Heart left ventricle (tissue), 16 donors: ENCODE measurements at places on chromosomes 7 and 10. TPM values are rescaled to one million over a fixed set of nuclear protein-coding genes. Genes with fewer than 3 reads are reported as not detected.
A peak's percentile ranks its signal among the peaks of the same experiment; 100 is the strongest.

- H3K27ac ChIP-seq, result no peak overlapping the region
- H3K4me1 ChIP-seq, result no peaks in the 10 kb centered on the region
- H3K27me3 ChIP-seq, result no peaks in the 10 kb centered on the region
- DNase-seq, result no peak
Measured at GRCh38 chr7:134744569-134744968, 34.9 kb upstream of the CALD1 start.

- H3K4me1 ChIP-seq, result peaks cover 1% of the 10 kb centered on the region
- H3K27me3 ChIP-seq, result no peaks in the 10 kb centered on the region
- no peak overlapping the region for H3K27ac ChIP-seq
- no peak for DNase-seq
Measured at GRCh38 chr10:71307469-71308085, 11.5 kb upstream of the SLC29A3 start.

GRCh38 chr10:132324186-132324585 lies 7.8 kb upstream of the LRRC27 start:
- no peaks in the 10 kb centered on the region for H3K4me1 ChIP-seq
- no peak overlapping the region for H3K27ac ChIP-seq
- no peak overlapping the region for H3K4me3 ChIP-seq
- H3K27me3 ChIP-seq, result no peaks in the 10 kb centered on the region
- no peak for DNase-seq

- no peak for DNase-seq
- H3K27ac ChIP-seq, result no peak overlapping the region
- no peaks in the 10 kb centered on the region for H3K27me3 ChIP-seq
- H3K4me3 ChIP-seq, result no peak overlapping the region
Measured at GRCh38 chr7:41277561-41277960, 425.3 kb downstream of the INHBA start.

GRCh38 chr7:49639808-49640207 lies 133.6 kb upstream of the VWC2 start:
- DNase-seq, result no peak
- no peak overlapping the region for H3K4me3 ChIP-seq
- H3K36me3 ChIP-seq, result no peaks in the 10 kb centered on the region
- H3K27me3 ChIP-seq, result no peaks in the 10 kb centered on the region
- H3K4me1 ChIP-seq, result peaks cover 4% of the 10 kb centered on the region

GRCh38 chr7:35646289-35647023 lies 48.5 kb downstream of the HERPUD2 start:
- no peak overlapping the region for H3K4me3 ChIP-seq
- peaks cover 6% of the 10 kb centered on the region for H3K36me3 ChIP-seq
- no peak for DNase-seq

DNA sequence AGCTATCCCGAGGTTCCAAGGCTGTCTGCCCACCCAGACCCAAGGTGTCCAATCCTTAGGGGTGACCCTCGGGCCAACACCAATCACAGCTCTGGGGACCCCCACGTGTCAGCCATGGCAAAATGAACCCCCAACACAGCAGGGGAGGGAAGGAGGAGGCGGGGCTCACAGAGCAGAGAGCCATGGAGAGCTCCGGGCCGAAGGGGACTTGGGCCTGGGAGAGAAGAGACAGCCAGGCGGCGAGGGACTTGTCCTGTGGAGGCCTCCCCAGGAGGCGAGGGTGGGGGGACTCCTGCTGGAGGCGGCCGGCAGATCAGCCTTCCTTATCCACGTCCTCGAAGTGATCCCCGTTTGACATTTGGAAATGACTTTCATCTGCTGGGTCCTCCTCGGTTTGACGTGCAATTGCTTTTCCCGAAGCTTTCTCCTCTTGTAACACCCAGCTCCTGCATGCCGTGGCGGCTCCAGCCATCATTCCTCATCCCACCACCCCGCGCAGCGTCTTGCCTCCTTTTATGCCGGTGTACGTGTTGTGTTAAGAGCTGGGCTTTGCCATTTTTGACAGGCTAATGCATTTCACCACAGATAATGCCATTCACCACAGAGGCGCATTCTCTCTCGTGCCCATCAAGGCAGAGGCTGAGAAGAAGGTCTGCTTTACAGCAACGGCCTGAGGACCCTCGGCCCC lies 337.4 kb downstream of the DNAJB6 start:
- no peak for DNase-seq
- H3K27ac ChIP-seq, result no peak overlapping the region
- peaks cover 50% of the 10 kb centered on the region for H3K27me3 ChIP-seq
- no peak overlapping the region for H3K4me3 ChIP-seq
- no peaks in the 10 kb centered on the region for H3K36me3 ChIP-seq

DNA sequence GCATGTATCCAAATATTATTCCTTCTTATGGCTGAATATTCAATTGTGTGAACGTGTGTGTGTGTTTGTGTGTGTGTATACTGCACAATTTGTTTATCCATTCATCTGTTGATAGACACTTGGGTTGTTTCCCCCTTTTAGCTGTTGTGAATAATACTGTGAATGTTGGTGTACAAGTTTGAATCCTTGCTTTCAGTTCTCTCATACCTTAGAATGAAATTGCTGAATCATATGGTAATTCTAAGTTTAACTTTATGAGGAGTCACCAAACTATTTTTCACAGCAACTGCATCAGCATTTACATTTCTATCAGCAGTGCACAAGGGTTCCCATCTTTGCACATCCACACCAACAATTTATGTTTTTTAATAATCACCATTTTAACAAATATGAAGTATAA lies 86.9 kb upstream of the GATAD1 start:
- no peak for DNase-seq
- peaks cover 17% of the 10 kb centered on the region for H3K36me3 ChIP-seq
- H3K27me3 ChIP-seq, result no peaks in the 10 kb centered on the region
- H3K4me1 ChIP-seq, result no peaks in the 10 kb centered on the region

DNA sequence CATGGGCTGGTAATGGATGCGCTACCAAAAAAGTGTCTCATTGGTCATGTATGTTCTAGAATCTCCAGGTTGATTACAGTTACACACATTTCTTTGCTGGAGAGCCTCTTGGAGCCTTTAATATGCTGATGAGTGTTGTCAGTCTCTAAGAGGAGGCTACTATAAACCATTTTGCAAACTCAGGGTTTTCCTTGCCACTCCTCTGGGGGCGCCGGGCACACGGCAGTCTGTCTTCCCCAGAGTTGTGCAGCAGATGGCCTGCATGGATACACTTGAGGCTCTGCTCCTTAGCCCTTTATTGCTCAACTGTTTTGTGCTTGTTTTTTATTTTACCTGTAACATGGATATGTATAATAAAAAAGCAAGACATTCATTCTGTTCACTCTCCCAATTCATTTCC lies 196.5 kb downstream of the ACTR3B start:
- no peak overlapping the region for H3K27ac ChIP-seq
- H3K36me3 ChIP-seq, result no peaks in the 10 kb centered on the region
- no peak overlapping the region for H3K4me3 ChIP-seq
- DNase-seq, result no peak

GRCh38 chr10:127978481-127978880 lies 71.6 kb downstream of the PTPRE start:
- peak overlapping the region; percentile 75 for H3K27ac ChIP-seq
- no peak overlapping the region for H3K4me3 ChIP-seq
- DNase-seq, result no peak
- H3K27me3 ChIP-seq, result no peaks in the 10 kb centered on the region

DNA sequence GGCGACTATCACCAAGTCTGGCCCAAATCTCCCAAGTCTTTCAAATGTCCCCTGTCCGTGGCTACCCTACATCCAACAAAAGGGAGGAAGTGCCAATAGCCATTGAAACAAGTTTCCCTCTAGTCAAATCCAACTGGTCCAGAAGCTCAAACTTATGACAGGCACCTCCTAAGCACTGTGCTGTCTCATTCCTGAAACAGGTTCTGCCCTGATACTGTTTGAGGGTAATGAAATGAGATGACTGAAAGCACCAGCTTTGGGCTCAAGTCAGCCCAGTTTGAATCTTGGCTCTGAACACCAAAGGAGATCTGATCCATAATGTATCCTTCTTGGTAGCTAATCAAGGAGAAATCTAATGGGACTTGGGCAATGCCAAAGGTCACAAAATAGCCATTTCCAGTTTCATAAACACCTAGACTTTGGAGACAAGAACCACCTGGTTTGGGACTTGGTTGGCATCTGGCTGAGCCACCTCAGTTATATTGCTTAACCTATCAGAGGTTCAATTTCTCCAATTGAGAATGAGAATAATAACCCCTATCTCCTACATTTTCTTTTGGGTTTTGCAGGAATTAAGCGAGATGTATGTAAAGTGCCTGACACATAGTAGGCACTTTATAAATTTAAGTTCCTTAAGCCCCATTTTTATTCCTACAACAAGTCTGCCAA lies 34.7 kb upstream of the ARID5B start:
- H3K27me3 ChIP-seq, result no peaks in the 10 kb centered on the region
- no peaks in the 10 kb centered on the region for H3K36me3 ChIP-seq
- DNase-seq, result no peak
- H3K4me3 ChIP-seq, result peak overlapping the region; percentile 52
- H3K27ac ChIP-seq, result no peak overlapping the region
- H3K4me1 ChIP-seq, result no peaks in the 10 kb centered on the region

DNA sequence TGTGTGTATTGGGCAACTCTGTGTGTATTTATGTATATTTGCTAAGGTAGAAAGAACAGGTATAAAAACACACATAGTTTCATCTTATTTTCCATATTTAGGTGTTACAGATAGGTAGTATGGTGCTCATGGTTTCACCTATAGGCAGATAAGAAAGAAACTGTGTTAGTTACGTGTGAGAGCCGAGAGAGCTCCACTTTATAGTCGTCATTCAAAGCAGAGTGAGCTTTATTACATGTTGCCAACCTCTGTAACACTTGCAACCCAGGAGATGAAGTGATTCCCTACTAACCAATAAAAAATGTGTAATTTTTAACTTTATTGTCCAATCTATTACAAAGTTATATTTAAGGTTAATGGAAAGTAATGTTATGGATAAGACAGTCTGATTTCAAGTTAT lies 121.3 kb downstream of the AGMO start:
- no peak overlapping the region for H3K4me3 ChIP-seq
- no peaks in the 10 kb centered on the region for H3K4me1 ChIP-seq

DNA sequence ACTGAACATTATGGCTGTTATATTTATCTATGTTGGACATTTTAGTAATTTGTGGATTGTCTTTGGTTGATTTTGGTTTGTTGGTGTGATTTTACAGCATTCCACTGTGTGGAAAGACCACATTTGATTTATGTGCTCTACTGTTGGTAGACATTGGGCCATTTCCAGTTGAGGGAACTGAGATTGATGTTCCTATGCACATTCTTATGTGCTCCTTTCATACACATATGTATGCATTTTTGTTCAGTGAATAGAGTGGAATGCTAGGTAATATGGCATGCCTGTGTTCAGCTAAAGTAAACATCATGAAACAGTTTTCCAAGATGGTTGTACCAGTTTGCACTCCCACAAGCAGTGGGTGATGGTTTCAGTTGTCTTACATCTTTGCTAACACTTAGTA lies 15.1 kb downstream of the CACNB2 start:
- H3K36me3 ChIP-seq, result no peaks in the 10 kb centered on the region
- no peak for DNase-seq
- no peaks in the 10 kb centered on the region for H3K4me1 ChIP-seq
- H3K4me3 ChIP-seq, result no peak overlapping the region
- no peaks in the 10 kb centered on the region for H3K27me3 ChIP-seq
- H3K27ac ChIP-seq, result no peak overlapping the region

- H3K27me3 ChIP-seq, result no peaks in the 10 kb centered on the region
- DNase-seq, result peak; percentile 84
- H3K4me1 ChIP-seq, result peaks cover 9% of the 10 kb centered on the region
Measured at GRCh38 chr10:3424111-3424851, 251.7 kb upstream of the PITRM1 start.

- H3K4me1 ChIP-seq, result no peaks in the 10 kb centered on the region
- no peak overlapping the region for H3K27ac ChIP-seq
- no peak overlapping the region for H3K4me3 ChIP-seq
- DNase-seq, result no peak
- no peaks in the 10 kb centered on the region for H3K27me3 ChIP-seq
- no peaks in the 10 kb centered on the region for H3K36me3 ChIP-seq
Measured at GRCh38 chr10:125232841-125233240, 72.5 kb upstream of the CTBP2 start.

- H3K4me1 ChIP-seq, result peaks cover 16% of the 10 kb centered on the region
- H3K27me3 ChIP-seq, result no peaks in the 10 kb centered on the region
- no peaks in the 10 kb centered on the region for H3K36me3 ChIP-seq
- H3K27ac ChIP-seq, result no peak overlapping the region
Measured at GRCh38 chr7:140081774-140082425, 19.1 kb upstream of the PARP12 start.

DNA sequence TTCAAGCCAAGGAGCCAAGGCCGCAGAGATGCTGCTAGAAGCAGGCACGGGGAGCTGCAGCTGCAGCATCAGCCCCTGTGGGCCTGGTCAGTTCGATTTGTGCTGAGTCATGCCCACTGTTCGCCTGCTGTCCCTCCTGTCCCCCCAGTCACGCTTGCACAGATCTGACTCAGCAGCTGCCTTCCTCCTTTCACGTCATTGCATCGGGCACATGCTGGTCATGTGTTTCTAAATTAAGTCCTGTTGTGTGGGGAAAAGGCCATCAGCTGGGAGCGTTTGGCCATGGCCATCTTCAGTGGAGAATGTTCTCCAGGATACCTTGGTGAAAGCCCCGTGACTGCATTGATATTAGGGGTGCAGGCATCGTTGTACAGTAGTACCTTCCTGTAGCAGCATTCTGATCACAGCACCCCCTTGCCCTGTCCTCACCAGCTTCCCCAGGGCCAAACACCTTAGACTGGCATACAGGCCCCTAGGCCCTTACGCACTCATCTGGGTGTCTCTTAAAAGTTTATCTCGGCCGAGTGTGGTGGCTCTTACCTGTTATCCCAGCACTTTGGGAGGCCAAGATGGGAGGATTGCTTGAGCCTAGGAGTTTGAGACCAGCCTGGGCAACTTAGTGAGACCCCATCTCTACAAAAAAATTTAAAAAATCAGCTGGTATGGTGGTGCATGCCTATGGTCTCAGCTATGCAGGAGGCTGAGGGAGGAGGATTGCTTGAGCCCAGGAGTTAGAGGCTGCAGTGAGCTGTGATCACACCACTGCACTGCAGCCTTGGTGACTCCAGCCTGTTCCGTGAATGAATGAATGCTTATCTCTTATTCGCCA lies 23.2 kb downstream of the POR start:
- H3K4me3 ChIP-seq, result no peak overlapping the region
- H3K27ac ChIP-seq, result peak overlapping the region; percentile 67
- DNase-seq, result peak; percentile 84
- H3K4me1 ChIP-seq, result peaks cover 25% of the 10 kb centered on the region
- no peaks in the 10 kb centered on the region for H3K27me3 ChIP-seq

- H3K27me3 ChIP-seq, result no peaks in the 10 kb centered on the region
- no peak overlapping the region for H3K27ac ChIP-seq
- H3K36me3 ChIP-seq, result no peaks in the 10 kb centered on the region
- DNase-seq, result no peak
- no peak overlapping the region for H3K4me3 ChIP-seq
- H3K4me1 ChIP-seq, result no peaks in the 10 kb centered on the region
Measured at GRCh38 chr7:125033506-125033905, 103.9 kb upstream of the POT1 start.

CDK1 gene
- not detected for total RNA-seq

ZNF736 gene
- 5.0 TPM for total RNA-seq

RTKN2 gene
- 0.14 TPM for total RNA-seq

TUBAL3 gene
- 2.8 TPM for total RNA-seq

CYP2C9 gene
- not detected for total RNA-seq
